ENCODE measurements at places on chromosomes 13 and 19.

DNA sequence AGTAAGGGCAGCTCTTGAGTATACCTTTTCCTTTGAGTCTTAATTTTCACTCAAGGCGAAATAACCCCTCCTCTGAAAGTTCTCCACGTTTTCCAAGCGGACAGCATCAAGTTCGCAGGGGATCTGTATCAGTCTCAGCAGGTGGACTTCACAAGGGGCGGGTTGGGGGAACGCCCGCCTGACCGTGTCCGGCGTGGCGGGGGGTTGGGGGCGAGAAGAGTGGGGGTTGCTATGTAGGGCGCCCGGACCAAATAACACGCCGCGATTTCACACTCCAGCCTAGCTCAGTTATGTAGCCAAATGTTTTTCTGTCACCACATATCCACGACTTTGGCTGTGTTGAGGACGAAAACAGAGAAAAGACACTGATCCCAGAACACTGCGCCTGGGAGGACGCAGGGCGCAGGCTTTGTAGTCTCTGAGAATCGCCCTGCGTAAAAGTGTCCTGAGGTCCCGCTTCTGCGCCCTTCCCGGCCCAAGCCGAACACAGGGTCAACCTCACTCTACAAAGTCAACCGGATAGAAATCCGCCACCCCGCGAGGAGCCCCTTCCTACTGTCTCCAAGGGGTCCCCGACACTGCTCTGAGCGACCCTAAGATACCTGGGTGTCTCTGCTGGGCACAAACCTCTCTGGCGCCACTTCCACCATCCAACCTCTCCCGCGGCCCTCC lies 524 bp downstream of the RUBCNL start:
- DNase-seq = no peak

DNA sequence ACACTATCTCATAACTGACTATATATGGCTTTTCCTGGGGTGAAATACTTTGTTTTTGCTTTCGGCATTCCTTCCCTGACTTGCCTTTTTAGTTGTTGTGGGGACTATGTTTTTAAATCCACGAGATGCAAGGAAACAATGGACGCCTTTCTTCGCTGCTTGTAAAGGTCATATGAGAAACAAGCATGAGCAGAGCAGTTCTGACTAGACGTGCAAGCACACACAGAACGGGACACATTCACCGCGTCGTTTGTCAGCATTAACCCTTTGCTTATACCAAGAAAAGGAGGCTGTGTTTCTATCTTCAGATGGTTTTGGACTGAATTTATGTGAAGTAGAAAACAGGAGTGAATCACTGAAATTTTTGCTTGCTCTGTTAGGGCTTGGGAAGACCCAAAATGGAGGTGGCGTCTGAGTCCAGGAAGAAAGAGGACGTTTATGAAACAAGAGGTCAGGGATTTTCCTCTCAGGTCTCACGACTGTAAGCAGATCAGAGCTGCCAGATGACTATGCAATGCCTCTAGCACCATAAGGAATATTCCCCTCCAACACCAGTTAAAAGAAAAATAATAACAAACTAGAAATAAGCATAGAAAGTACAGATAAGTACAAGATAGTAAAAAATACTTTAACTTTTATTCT lies 358.9 kb downstream of the DLEU7 start:
- no peak for DNase-seq

- DNase-seq = no peak
Measured at GRCh38 chr19:39708594-39708993, 4.3 kb downstream of the LGALS14 start.

DNA sequence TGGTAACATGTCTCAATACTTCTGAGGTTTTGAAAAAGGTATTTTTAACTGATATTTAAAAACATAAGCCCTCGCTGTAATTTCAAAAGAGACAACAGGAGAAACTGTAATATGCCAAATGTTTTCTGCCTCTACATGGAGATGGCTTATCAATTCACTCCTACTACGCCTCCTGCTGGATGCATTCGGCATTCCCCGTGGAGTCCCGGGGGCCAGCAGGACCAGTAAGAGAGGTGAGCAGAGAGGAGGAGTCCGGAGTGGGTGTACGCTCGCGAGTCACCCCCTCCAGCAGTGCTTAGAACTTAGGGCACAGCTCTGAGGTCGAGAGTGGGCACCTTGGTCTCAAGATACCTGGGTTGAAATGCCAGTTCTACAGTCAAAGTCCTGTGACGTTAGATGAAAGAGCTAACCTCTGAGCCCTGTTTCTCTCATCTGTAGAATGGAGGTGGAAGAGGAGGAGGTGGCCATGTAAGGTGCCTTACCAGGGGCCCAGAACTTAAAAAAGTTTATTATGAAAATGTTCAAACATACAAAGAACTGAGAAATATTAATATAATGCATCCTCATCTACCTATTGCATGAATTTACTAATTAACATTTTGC lies 110.2 kb downstream of the STK24 start:
- DNase-seq = no peak

GRCh38 chr13:96844616-96845015 lies 149.7 kb downstream of the OXGR1 start:
- DNase-seq = no peak

- DNase-seq = no peak
Measured at GRCh38 chr13:95368998-95369397, 67.7 kb upstream of the ABCC4 start.

DNA sequence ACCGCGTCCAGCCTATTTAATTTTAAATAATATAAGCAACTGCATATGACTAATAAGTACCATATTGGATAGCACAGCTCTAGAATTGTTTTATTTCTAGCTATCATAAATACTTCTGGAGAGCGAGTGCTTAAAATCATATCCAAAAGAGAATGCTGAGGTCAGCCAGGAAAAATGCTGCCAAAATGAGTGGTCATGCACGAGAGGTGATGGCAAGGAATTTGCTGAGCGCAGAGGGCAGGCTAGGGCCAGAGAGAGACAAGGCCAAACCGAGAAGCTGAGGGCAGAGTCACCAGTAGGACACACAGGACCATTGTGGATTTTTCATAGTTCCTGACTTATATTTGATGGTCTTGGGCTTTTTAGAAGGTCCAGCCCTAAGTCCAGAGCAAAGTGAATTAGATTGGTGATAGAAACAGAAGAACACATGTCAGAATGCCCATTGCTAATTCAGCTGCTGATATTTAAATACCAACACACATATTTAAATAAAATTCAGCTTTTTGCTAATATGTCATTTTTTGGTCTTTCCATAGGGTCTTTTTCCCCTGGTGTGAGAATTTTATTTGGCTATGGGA lies 33.6 kb upstream of the UBL3 start:
- DNase-seq = no peak

GRCh38 chr19:51689751-51690453 lies 3.2 kb upstream of the SPACA6 start:
- no peak for DNase-seq

DNA sequence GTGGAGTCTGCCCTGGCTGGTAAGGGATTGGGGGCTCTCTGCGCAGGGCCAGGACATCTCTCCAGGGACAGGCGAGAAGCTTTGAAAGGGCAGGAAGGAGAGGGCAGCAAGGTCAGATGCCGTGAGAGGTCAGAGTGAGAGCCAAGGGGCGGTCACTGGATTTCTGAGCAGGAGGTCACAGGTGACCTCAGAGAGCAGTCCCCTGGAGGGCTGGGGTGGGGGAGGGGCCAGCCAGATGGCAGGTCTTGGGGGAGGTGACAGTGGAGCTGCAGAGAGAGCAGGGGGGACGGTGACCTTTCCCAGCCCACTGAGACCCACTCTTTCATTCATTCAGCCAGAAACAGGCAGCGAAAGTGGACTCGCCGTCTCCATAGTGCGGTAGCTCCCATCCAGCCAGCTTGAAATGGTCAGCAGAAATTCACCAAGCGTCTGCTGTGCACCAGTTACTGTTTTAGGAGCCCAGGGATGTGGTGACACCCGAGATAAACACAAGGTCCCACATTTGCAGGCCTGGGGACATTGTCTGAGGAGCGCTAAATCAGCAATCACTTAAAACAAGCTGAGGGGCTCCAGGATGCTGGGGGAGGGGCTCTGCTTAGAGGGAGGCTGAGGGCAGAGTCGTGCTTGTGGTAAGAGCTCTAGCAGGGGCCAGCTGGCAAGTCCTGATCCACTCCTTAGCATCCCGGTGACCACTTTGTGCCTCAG lies 10.2 kb downstream of the CARM1 start:
- DNase-seq = no peak

- no peak for DNase-seq
Measured at GRCh38 chr19:6239401-6239844, 40.4 kb downstream of the MLLT1 start.

- DNase-seq = no peak
Measured at GRCh38 chr19:30053558-30053957, 111.5 kb downstream of the URI1 start.
